ENCODE measurements at places on chromosomes 7 and 10.
A peak's percentile ranks its signal among the peaks of the same experiment; 100 is the strongest.

- no peak for DNase-seq
Measured at GRCh38 chr7:143987513-143987912, 12.6 kb upstream of the OR6B1 start.

DNA sequence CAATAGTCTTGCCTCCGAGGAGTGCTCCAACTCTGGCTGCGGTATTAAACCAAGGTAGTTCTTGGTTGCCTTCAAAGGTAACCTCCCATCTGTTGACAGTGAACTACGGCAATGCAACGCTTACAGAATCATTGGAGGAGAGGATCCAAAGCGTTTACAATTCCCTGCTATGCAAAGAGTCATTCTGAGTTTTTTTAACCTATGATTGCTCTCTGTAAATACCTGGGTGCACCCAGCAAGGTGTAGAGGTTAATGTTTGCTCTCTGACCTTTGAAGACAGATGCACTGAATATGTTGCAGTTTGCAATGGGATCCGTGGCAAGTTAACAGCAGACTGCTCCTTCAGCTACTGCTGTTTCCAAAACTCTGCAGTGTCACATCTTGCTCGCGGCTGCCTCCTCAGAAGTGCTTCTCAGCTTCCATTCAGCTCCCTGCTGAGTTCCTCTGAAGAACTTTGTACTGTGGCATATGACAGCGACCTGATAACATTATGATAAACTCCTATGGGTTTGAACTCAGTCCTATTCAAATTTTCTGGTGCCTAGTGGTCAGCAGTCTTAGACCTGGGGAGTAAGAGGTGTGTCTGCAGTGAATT, 29.0 kb downstream of the KIAA1217 start:
- DNase-seq: no peak

- no peak for DNase-seq
Measured at GRCh38 chr7:105849122-105849855, 27.1 kb downstream of the ATXN7L1 start.

- no peak for DNase-seq
Measured at GRCh38 chr7:91112902-91113341, 151.3 kb upstream of the FZD1 start.

DNA sequence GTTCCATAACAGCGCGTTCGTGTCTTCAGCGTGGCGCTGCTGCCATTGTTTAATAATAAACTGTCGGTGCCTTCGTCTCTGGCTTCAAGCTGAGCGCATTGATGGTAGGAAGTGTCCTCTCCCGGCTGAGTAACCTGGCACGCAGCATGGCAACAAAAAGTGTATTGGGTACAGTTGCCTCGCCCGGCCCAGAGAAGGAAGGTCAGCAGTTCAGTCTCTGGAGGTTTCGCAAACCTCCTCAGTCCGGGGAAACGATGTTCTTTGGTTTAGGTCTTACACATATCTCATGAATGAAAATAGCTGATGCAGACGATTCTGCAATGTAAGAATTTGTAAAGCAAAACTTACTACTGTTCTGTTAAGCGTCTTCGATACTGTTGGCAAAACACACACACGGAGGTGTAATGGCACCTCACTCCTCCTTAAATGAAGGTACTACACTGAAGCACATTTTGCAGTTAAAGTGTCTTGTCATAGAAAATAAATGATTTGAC, 739 bp upstream of the CCDC186 start:
- DNase-seq: no peak

- DNase-seq: no peak
Measured at GRCh38 chr7:29119538-29119937, 26.8 kb downstream of the CPVL start.

- no peak for DNase-seq
Measured at GRCh38 chr10:124027651-124028050, 65.7 kb downstream of the CHST15 start.

DNA sequence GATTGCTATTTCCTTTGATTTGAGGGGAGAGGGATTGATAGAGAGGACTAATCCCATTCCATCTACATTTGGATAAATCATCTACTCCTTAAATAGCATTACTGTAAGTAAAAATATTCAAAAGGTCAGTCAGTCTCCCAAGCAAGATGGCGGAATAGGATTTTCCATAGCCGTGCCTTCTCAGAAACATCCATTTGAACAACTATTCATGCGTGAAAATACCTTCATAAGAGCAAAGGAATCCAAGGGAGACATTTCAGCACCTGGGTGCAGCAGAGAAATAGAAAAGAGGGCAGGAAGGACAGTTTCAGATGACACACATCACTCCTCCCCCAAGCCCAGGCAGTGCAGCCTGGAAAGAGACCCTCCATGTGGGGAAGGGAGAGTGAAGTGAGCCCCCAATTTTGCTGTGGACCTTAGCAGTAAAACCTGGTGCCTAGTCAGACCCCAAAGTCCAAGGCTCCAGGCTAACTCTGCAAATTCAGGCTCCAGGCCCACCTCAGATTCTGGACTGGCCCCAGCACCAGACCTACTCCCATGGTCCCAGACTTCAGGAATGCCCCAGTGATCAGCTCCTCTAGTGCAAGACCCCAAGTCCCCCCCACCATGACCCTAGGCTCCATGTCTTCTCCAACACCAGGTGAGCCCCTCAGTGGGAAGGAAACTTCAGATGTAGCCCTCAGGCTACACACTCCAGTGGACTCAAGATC, 104.3 kb upstream of the LANCL2 start:
- DNase-seq: no peak

- no peak for DNase-seq
Measured at GRCh38 chr7:40682696-40683095, 547.9 kb downstream of the SUGCT start.

GRCh38 chr7:102064361-102065025, 222.2 kb upstream of the SH2B2 start:
- no peak for DNase-seq

- no peak for DNase-seq
Measured at GRCh38 chr7:139875821-139876241, 46.8 kb downstream of the TBXAS1 start.

- no peak for DNase-seq
Measured at GRCh38 chr10:57905861-57906260, 361.8 kb downstream of the IPMK start.

DNA sequence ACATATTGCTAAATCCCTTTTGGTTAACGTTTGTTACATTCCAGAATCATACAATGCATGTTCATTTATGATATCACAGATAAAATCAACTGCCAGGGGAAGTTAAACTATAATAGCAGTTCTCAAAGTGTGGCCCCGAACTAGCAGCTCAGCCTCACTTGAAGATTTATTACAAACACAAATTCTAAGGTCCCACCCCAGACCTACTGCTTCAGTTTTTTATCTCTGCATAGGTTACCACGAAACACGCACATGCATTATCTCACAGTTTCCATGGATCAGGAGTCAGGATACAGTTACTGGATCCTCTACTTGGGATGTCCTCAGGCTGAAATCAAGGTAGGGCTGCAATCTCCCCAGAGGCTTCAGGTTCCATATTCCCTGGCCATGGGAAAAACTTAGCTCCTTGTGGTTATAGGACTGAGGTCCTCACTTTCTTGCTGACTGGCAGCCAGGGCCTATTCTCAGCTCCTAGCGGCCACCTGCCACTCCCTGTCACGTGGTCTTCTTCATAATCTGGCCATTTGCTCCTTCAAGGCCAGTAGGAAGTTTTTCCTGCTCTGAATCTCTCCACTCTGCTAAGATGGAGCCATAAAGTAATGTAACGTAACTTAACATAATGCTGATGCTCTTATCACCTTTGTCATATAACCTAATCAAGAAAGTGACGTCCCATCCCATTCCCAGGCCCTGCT, 50.5 kb upstream of the YAE1 start:
- no peak for DNase-seq

GRCh38 chr10:63553473-63553872, 32.3 kb downstream of the REEP3 start:
- DNase-seq: no peak

DNA sequence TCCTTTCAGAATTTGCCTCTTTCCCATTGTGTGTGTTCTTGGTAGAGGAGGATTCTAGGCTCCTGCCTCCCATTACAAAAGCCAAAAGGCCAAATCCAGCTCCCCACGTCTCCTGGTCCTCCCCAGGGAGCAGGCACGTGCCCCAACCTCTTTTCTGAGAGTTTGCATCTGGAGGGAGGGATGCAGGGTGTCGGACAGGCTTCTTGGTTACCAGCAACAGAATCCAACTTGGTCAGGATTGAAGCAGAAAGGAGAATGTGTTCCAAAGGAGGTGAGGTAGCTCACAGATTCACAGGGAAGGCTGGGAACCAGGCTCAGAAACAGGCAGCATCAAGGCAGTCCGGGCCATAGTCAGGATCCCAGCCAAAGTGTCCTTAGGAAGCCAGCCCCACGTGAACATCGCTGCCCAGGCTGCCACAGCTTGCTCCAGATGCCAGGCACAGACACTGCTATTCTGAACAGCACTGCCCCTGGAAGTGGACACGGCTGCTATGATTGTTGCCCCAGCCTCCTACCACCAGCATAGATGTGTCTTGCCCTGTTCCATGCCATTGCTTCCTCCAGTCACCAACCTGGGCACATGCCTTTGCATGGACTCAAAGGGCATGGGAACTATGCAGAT, 264.2 kb upstream of the ZMIZ1 start:
- no peak for DNase-seq

DNA sequence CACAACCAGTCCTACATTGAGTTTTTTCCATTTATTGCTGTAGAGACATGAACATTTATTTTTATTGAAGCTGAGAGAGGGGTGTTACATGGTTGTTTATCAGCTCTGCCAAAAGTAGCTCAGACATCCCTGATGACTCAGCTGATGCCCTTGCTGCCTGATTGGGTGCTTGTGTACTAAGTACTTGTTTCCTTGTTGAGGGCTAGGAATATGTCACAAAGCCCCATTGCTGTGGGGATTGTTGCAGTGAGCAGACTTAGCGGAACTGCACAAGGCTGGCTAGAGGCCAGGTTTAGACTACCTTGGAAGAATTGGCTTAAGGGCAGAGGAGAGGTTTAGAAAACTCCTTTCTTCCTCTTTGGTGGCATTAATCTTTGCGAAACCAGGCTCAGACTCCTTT, 110.6 kb downstream of the AUTS2 start:
- DNase-seq: peak; percentile 47

DNA sequence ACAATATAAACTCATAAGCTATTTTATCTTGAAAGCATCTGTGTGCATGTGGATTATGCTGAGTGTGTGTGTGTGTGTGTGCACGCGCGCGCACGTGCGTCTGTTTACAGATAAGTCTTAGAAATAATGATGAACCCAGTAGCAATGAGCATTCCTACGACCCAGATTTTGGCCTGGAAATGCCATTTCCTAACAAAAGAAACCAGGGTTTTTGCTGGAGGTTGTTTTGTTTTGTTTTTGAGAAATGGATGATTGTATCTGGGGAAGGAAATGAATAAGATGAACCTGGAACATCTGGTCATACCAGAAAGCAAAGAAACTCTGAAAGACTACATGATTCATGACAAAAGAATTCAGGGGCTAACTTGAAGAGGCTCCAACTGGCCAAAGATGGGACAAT, 22.1 kb upstream of the LMOD2 start:
- DNase-seq: no peak

DNA sequence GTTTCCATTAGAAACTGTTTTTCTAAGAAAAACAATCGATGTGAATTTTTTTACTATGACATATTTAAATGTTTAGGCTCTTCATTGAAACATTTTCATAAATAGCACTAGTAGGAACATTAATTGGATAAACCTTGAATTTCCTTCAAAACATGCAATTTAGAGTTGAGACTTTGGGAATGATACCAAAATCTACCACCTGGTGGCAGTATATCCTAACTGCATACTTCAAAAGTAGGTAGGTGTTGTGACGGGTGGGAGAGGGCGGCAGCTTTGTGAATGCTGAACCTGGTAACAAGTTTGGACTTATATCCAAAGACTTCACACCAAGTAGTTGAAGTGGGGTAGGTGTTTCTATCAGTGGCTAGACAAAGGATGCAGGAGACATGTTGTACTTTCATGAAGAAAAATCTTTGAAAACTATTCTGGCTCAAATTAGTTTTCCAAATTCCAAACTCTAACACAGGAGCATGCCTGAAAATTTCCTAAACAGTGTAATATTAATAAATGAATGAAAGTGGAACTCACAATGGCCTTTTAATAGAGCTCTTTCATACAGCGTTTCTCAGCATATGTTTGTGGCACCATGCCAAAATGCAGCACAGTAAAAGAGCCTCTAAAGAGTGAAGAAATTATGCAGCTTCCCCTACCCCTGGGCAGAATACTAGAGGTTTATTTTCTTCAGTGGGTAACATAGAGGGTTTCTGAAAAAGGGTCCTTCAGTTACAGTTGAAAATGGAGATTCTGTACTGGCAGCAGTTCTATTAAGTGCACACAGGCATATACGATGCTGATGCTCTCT, 201.0 kb upstream of the TPK1 start:
- DNase-seq: peak; percentile 68

DNA sequence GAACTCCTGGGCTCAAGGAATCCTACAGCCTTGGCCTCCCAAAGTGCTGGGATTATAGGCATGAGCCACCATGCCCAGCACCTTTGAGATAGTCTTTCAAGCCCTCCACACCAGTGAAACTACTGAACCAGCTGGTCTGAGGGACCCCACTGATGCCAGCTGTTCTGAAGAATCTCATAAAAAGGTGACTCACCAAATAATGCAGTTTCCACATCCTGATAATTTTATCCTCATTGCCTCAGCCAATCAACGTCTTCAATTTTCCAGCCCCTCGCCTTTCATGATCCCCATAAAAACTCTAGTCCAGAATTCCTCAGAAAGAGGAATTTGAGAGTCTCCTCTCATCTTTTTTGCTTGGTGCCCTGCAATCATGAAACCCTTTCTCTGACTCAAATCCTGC, 1691.6 kb upstream of the LRRTM3 start:
- DNase-seq: no peak

DNA sequence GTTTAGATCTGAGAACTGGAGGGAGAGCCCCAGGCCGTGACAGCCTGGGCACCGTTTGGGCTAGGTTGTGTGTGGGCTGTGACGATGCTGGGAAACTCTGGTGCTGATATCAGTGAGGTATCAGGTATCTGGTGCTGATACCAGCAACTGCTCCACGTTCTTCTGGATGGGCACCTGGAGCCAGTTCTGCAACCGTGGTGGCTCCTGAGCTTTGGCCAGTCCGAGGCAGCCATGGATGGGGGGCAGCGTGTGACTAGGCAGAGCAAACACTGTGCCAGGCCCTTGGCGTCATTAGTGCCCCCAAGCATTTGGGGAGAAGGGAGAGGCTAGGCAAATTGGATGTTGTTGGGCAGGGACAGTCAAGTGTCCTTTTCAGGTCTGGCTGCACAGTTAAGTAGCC, 57.9 kb downstream of the ZNF467 start:
- DNase-seq: no peak

GRCh38 chr10:111986079-111986478, 197.5 kb downstream of the GPAM start:
- DNase-seq: no peak

GRCh38 chr10:85795460-85795859, 571.1 kb downstream of the GRID1 start:
- no peak for DNase-seq

GRCh38 chr10:112815269-112816032, 134.6 kb upstream of the TCF7L2 start:
- DNase-seq: no peak

- DNase-seq: no peak
Measured at GRCh38 chr7:92872701-92873100, 36.3 kb upstream of the CDK6 start.

DNA sequence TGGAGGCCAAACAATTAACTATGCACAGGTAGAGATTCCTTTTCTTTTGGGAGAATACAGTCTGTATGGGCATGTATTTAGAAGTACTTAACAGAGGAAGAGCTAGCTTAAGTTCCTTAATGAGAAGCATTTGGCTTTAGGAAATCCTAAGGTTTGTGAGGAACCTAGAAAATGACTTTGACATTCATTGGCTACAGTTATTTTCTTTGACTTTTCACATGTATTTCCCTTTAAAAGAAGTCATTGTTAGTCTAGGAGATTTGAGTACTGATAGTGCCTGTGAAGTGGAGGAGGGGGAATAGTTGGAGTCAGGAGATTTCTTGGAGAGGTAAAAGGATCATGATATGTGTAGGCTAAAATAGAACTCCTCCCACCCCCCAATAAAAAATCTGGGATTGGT, 3.6 kb downstream of the HELLS start:
- no peak for DNase-seq

Data from NCI-H1105 treated with DMSO at 0.1 percent for 48 hours (cell line).